ENCODE measurements at places on chromosomes 16 and 17.

GRCh38 chr17:61459939-61460718 is 7.9 kb downstream of the TBX4 start:
- no peak for DNase-seq

DNA sequence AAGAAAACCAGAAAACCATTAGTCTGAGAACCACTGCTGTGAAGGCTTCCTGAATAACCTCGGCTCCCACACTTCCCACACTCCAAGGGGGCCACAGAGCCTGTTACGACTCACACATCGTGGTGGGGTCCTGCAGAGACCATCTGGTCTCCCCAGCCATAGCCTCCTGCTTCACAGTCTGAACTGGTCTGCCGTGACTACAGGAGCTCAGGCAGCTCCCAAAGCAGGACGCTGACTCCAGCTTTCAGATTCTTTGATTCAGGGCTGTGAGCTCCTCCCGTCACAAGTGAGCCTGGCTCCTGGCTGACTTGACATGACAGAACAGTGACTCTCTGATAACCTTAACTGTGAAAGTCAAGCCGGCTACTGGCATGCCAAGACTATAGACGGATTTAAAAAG is 37.8 kb downstream of the CYB5D2 start:
- no peak for DNase-seq

DNA sequence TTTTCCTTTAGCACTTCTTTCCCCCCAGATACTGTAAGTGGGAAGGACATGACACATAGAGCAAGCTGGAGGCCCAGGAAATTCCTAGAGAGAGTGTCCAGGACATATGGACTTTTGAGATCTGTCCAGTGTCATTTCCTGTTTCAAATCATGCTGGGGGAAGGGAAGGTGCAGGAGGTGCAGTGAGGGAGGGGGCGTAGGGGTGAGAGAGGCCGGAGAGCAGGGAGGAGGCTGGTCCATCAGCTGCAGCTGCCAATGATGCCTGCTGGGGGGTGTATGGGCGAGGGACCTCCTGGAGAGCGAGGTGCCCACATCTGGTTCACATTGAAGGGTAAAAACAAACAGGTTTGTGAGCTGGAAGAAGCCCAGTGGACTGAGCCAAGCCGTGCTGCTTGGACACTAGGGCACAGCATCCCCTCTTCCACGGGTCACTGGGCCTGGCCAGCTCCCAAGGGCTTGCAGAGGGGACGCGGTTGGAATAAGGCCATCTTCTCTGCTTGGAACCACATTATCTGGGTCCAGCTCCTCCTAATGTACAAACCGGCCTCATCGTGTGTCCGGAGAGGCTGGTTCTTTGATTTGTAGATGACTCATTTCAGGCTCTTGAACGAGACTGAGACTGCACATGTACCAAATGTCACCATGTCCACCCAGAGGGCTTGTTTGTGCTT is 70.4 kb upstream of the SMURF2 start:
- no peak for DNase-seq

- DNase-seq = peak; percentile 89
Observed at GRCh38 chr17:20063665-20064648, 54.8 kb downstream of the SPECC1 start.

DNA sequence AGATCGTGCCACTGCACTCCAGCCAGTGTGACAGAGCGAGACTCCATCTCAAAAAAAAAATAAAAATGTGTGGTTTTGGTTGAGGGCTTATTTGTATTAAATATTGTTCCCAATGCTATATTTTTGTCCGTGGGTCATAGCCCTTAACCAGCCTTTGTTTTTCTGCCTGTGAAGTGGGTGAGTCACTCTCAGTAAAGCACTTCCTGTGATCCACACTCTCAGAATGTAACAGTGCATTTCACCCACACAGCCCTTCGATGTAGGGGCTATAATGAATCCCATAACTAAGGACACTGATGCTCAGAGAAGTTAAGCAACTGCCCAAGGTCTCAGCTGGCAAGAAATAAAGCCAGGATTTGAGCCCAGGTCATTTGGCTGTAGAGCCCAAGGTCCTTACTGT is 34.7 kb upstream of the POLR3E start:
- DNase-seq = no peak

- DNase-seq = no peak
Observed at GRCh38 chr16:29663807-29664090, 702 bp downstream of the SPN start.

DNA sequence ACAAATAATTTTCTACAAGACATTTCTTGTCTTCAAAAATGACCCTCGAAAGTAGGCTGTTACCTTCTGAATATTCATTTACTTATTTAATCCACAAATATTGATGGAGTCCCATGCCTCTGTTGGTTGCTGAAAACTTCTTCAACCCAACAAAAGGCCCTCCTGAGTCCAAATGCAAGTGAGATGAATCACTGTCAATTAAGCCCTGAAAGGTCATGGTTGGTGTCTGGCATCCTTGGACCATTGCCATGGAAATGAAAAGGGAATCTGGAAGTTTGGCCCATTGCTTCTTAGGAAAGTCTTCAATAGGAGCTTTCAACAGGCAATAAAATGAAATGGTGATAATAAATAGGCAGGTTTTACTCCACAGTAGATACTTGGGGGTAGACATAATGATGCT is 364.7 kb upstream of the DYNLRB2 start:
- DNase-seq = no peak

DNA sequence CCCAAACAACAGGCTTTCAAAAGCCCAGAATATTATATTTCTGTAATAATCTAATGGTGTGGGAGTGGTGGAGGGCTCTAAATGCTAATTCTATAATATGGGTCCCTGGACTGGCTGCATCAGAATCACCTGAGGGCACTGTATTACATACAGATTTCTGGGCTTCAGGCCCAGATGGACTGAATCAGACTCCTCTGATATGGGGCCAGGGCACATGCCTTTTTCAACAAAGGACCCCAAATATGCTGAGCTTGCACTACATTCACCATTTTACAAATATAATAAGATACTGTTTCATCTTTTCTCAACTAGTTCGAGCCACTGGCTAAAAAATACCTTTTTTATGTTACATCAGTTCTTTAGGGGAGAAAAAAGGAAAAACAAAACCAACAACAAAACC is 309.7 kb downstream of the MAP2K6 start:
- no peak for DNase-seq

GRCh38 chr17:78263063-78263735 is 31.8 kb downstream of the TMEM235 start:
- DNase-seq = no peak

DNA sequence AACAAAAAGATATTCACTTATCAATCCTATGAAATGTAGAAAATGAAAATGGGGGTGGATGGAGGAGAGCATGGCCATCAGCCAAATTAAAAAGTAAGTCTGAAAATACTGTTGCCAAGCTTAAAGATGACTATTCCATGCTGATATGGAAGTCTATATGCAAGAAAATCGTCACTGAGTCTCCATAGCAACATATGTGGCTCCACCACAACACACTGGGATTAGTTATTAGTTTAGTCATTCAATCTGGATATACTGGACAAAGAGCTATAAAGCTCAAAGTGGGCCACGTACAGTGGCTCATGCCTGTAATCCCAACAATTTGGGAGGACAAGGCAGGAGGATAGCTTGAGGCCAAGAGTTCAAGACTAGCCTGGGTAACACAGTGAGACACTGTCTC is 24.7 kb upstream of the PSMD7 start:
- DNase-seq = no peak

- DNase-seq = no peak
Observed at GRCh38 chr17:3007651-3008121, 55.7 kb downstream of the OR1D5 start.

DNA sequence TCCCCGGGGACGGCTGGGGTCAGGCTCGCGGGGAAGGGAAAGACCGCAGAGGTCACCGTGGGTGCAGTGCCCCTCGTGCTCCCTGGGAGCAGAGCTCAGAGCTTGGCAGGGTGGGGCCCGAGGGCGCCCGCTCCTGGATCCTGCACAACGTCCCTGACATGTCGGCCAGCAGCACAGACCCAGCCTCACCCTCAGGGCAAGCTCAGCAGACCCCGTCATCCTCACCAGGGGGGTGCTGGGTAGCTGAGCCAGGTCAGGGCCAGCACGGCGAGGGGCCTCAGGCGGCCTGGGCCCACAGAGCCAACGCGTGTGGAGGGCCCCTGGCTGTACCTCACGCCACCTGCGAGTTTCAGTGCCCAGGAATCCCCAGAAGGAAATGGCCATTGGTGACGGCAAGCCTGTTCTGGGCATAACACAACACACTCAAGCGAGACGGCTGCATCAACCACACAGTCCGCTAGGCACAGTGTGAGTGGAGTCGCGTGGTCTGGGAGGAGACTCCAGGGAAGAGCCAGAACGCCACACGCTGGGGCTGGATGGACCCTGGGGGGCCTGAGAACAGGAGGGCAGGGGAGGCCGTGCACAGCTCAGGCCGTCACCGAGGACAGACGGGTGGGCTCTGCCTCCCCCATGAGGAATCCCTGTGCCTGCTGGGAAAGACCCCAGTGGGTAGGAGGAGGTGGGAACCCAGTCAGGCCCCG is 60.3 kb downstream of the ZNF778 start:
- DNase-seq = no peak

All from pons (tissue), 1 donor.